SK-N-SH (cell line): ENCODE measurements at places on chromosomes 4 and X.

DNA sequence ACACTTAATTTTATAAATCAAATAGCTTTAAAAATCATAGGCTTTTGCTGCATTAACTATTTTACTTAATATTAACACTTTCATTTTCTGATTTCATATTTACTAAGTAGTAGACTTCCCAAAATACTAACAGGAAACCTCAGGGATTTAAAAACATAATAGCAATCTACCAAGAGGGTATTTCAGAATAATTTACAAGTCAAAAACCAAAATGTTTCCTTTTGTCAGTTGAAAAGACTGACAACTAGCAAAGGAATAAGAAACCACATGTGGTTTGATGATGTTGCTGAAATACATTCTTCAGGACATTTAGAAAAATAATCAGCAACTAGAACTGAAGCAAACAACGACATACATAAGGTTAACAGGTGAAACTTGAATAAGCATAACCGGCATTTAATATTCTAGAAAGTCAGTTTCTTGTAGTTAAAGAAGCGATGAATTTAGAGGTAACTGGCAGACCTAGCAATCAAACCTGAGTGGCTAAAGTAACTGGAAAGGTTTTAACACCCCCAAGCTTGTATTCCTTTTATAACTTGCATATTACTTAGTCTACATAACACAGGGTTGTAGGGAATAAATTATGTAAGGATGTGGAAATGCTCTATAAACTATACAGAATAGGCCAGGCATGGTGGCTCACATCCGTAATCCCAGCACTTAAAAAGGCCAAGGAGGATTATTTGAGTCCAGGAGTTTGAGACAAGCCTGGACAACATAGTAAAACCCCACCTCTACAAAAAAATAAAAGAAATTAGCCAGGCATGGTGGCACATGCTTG is 40.0 kb downstream of the DHX15 start:
- DNase-seq, result no peak

- DNase-seq, result peak; percentile 31
These were observed 1.4 kb downstream of the RPS6KA3 start for GRCh38 chrX:20265221-20265725.

- DNase-seq, result peak; percentile 15
These were observed 12.7 kb downstream of the PRSS12 start for GRCh38 chr4:118340109-118340508.

- DNase-seq, result no peak
These were observed 25.1 kb upstream of the UGT2B11 start for GRCh38 chr4:69239557-69240168.

- DNase-seq, result no peak
These were observed 193.5 kb downstream of the CFAP299 start for GRCh38 chr4:80529026-80529425.

- peak; percentile 70 for DNase-seq
These were observed 4.9 kb upstream of the TLR8 start for GRCh38 chrX:12901486-12901885.

DNA sequence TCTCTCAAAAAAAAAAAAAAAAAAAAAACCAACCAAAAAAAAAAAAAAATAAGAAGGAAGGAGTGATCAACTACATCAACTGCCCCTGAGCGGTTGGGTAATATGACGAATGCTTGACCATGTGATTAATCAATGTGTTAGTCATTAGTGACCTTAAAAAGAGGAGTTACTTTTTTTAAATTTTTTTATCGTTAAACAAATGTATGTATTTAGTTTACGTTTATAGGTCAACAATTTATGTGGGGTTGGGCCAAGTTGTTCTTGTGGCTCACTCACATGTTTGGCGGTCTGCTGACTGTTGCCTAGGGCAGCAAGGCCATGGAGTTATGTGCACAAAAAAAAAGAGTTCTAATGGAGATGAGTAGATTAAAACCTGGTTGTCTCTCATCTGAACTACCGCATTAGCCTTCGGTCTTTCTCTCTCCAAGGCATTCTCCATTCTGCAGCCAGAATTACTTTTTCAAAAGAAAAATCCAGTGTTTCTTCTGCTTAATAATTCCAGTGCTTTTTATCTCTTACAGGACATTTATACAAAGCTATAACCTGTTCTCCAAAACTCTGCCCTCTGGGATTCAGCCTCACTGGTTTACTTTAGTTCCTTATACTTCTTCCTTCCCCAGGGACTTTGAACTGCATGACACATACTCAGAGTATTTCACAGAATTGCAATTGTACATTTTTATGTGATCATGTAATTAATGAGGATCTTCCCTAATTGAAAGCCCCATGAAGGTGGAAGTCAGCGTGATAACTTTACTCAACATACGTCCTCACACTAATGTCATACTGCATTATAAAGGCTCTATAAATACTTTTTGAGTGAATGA is 505.5 kb downstream of the ANKRD50 start:
- DNase-seq, result no peak

- DNase-seq, result peak; percentile 75
These were observed 688 bp upstream of the EVC start for GRCh38 chr4:5710065-5710960.

- DNase-seq, result no peak
These were observed 25.0 kb upstream of the PDLIM5 start for GRCh38 chr4:94426783-94427182.

GRCh38 chrX:88202149-88202548 is 544.9 kb upstream of the CPXCR1 start:
- no peak for DNase-seq

GRCh38 chr4:81914623-81915022 is 442.9 kb upstream of the RASGEF1B start:
- DNase-seq, result no peak

- DNase-seq, result peak; percentile 30
These were observed 660.3 kb upstream of the PITX2 start for GRCh38 chr4:111283066-111283677.

- DNase-seq, result peak; percentile 36
These were observed 16.0 kb downstream of the MCF2 start for GRCh38 chrX:139691843-139692505.

DNA sequence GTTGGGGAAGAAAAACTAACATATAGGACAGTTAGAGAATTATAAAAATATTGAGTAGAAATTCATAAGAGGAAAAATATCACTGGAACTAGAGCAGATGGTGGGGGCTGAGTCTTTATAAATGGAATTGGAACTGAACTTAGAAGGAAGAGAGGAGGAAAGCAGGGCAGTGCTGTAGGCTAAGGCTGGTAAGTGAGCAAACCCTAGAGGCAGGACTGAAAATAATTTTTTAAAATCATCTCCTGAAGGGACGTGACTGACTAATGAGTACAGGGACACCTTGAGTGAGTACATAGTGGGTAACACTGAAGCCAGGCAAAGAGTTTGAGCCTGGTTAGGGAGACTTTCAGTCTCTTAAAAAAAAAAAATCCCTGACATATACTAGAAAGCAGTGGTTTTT is 63.3 kb downstream of the GALNT7 start:
- no peak for DNase-seq

DNA sequence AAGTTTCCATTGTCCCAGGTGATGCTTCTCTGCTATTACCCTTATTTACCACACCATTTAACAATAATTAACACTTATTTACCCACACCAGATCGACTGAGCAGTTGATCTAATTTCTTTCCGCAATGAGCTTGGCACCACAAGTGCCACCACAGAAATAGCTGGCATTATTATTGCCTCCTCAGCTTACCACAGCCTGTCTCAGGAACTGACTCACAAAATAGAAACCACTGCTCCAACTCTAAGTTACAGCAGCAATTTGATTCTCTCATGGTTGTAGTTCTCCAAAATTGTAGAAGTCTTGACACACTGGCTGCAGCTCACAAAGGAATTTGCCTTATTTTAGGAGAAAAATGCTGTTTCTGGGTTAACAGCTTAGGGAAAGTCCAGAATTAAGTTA is 22.5 kb downstream of the ZNF721 start:
- no peak for DNase-seq

- no peak for DNase-seq
These were observed 110.3 kb downstream of the UCHL1 start for GRCh38 chr4:41366911-41367517.

DNA sequence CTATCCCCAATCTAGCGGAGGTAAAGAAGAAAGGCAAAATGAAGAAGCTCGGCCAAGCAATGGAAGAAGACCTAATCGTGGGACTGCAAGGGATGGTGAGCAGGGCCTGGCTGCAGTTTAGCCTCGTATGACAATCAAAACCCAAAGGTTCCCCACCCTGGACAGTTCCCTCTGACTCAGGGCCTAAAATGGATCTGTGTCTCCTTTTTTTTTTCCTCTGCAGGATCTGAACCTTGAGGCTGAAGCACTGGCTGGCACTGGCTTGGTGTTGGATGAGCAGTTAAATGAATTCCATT is 986 bp downstream of the HDAC6 start:
- DNase-seq, result no peak

- DNase-seq, result no peak
These were observed 12.1 kb downstream of the PPA2 start for GRCh38 chr4:105461621-105462382.

DNA sequence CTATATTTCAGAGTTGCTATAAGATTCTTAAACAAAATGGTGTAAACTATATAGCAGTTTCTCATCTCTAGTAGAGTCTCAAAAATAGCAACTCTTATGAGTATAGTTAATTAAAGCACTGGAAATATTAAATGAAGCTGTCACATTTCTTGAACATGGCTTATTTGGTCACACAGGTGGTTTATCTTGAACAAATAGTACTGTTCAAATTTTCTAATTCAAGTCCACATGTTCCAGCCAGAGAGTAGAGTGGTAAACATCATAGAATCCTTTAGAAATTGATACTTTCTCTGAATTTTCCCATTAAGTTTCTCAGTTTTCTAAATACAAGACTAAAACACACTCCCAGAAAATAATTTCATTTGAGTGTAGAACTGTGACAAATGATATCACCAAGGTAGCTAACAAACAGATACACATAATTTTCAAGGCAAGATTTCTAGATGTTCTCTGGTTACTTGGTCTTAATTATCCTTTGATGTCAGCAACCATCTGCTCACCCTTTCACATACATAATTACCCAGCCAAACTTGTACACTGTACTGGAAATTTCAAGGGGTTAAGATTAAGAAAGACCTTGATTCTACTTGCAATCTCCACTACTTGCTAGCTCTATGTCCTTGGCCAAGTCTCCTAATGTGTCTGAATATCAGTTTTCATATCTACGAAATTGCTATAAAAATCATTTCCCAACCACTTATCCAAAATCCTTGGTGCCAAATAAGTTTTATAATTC is 24.3 kb upstream of the PAK3 start:
- no peak for DNase-seq

GRCh38 chrX:43527801-43528200 is 128.3 kb upstream of the MAOA start:
- DNase-seq, result no peak

- no peak for DNase-seq
These were observed 202.6 kb downstream of the TLL1 start for GRCh38 chr4:166075599-166075998.
